M059J (cell line): ENCODE measurements at places on chromosomes 1 and 21. TPM values are rescaled to one million over a fixed set of nuclear protein-coding genes. Genes with fewer than 3 reads are reported as not detected.

BTBD8 gene
- 4.6 and 6.9 TPM in 2 replicates for total RNA-seq

OR2T8 gene
- total RNA-seq, result not detected in 2 replicates

TSACC gene
- total RNA-seq, result not detected in 2 replicates

C1orf87 gene
- not detected in 2 replicates for total RNA-seq

HES2 gene
- 0.47 and 1.0 TPM in 2 replicates for total RNA-seq

TCHH gene
- total RNA-seq, result not detected in 2 replicates

STUM gene
- not detected in 2 replicates for total RNA-seq
